ENCODE measurements at places on chromosomes 3 and 15.

DNA sequence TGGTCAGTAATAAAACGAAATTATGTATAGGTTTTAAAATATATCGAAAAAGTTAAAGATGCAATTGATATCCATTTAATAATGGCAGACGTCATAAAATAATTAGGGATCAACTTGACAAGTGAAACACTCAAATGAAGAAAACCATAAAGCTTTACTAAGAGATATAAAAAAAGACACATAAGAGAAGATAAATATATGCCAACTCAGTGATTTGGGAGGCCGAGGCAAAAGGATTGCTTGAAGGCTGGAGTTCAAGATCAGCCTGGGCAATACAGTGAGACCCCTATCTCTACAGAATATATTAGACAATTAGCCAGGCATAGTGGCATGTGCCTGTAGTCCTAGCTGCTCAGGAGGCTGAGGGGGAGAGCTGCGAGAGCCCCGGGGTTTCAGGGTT is 190.5 kb downstream of the SV2B start:
- no peak for DNase-seq

- no peak for DNase-seq
Observed at GRCh38 chr15:69016021-69016595, 1.6 kb downstream of the NOX5 start.

GRCh38 chr3:63864008-63864964 is 619 bp downstream of the ATXN7 start:
- peak; percentile 35 for DNase-seq

- no peak for DNase-seq
Observed at GRCh38 chr15:79966634-79967297, 4.2 kb downstream of the BCL2A1 start.

DNA sequence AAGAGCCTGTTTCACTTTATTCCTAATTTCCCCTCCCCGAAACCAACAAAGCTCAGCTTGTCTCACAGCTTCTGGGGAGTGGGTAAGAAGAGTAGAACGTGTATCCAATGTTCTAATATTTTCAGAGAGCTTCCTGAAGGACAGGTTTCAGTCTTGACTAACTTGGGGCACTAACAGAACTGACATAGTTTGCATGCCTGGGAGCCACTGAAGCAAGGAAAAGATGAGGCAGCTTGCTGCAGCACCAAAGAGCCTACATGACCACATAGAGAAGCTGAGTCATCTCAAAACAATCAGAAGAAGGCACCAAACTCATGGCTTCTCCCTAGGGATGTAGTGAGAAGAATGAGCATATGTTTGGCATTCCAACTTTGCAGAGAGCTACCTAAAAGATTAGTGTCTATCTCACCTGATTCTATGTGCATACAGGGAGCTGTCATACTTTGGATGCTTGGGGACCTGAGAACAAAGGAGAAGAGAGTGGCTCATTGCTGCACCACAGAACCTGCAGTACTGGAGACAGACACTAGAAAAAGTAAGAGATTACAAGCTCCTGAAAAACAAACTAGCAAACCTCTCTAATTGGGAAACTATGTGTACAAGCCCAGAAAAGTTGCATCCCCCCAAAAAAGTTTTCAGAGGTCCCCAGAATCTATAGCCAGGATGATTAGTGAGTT is 86.9 kb downstream of the DCLK3 start:
- no peak for DNase-seq

- no peak for DNase-seq
Observed at GRCh38 chr3:149575213-149575960, 82.4 kb downstream of the WWTR1 start.

- DNase-seq: no peak
Observed at GRCh38 chr3:73029321-73029796, 32.1 kb upstream of the EBLN2 start.

DNA sequence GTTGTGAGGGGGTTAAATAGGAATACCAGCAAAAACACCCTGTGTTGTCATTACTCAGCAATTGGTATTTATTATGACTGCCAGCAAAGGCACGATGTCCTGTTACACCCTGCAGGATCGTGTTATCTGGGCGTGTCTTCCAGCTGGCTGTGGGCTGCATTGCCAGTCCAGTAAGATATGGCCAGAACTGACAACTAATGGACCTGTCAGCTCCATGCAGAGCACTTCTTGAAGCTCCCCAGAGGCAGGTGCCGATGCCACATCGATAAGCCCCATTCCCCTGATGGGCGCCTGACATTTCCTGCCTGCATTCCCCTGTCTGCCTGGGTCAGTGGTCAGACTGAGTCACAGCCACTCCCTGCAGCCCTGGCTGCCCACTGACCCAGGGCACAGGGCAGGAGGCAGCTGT is 79.7 kb upstream of the RASGRF1 start:
- DNase-seq: no peak

GRCh38 chr3:79551997-79552396 is 215.8 kb downstream of the ROBO1 start:
- DNase-seq: no peak

DNA sequence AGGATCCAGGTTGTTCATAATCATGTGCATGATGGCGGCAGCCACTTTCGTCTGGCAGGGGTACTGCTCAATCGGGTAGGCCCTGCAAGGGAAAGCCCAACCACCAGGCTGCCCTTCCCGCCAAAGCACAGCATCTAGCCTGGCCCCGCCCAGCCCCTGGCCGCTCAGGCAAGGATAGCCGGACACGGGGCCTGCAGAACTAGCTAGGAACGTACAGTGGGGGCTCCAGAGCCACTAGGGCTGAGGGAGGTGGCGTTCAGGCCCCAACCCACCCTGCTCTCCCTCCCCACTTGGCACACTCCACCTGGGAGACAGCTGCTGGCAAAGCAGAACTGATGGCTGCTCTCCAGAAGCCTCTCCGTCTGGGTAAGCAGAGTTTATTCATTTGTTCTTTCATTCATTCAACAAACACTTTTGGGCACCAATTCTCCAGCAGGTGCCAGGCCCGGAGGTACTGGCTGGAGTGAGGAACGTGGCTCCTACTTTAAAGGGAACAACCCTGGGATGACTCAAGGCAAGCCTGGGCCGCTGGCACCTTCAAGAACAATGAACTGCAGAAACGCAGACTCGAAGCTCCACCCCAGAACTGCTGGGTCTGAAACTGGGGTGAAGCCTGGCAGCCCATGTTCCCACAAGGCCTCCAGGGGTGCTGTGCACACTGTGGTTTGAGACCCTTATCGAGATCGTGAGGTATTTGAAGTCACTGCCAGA is 7.8 kb downstream of the UROC1 start:
- no peak for DNase-seq

GRCh38 chr3:196054661-196055060 is 27.2 kb downstream of the TFRC start:
- DNase-seq: no peak

DNA sequence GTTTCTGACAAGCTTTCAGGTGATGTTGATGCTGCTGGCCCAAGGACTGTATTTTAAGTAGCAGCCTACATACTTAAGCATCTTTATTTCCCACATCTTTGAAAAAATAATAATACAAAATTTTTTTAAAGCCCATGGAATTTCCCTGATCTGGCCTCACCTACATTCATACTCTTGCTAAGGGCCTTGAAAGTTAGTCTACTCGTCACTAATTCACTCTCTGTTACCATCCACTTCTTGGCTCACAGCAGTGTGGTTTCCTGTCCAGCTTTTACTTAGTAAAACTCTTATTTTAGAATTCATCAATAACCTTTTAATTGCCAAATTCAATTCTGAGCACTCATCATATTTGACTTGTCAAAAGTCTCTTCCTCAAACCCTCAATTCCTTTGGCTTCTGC is 59.3 kb upstream of the CRTC3 start:
- no peak for DNase-seq

- no peak for DNase-seq
Observed at GRCh38 chr3:111252779-111253178, 181.2 kb downstream of the NECTIN3 start.

DNA sequence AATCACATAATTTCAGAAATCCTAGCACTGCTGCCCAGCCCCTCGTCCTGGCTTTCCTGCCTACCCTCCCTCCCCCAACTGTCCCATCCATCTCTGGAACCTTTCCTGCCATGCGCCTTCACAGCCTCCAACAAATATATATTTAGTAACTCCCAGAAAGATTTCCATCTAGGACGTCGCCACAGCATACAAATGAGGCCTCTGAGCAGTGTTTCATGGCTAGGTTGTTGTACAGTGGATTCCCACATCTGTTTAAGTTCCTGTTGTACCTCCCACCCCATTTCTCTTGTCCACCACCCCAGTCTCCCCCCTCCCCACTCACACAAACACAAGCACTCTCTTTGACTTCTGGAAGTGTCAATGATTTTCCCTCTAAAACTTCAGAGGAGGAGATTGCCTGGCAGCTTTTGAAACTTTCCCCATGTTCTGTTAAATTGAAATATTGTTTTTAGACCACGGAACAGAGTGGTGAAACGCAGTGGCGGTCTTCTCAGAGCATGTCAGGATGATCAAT is 280.3 kb upstream of the RORA start:
- DNase-seq: no peak

GRCh38 chr3:192929146-192929545 is 11.5 kb upstream of the MB21D2 start:
- no peak for DNase-seq

- DNase-seq: no peak
Observed at GRCh38 chr3:134606033-134607025, 44.5 kb downstream of the KY start.

GRCh38 chr3:126212620-126213378 is 32.4 kb upstream of the ALDH1L1 start:
- no peak for DNase-seq

DNA sequence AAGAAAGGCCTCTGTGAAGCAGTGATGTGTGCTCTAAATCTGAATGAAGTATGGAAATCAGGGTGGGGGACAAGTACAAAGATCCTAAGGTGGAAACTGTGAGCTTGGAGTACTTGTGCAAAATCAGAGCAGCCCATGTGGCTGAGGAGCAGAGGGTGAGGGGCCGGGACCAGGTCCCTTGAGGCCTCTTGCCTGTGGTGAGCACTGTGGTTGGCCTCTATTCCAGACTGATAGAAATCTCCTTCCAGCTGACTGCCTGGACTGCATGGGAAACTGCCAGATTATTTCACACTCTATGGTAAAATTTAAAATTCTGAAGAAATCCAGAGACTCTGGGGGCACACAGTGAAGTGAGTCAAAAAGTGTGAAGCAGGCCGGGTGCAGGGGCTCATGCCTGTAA is 81.4 kb downstream of the TM4SF4 start:
- DNase-seq: no peak

GRCh38 chr15:46301291-46301690 is 666.5 kb downstream of the SQOR start:
- DNase-seq: no peak

DNA sequence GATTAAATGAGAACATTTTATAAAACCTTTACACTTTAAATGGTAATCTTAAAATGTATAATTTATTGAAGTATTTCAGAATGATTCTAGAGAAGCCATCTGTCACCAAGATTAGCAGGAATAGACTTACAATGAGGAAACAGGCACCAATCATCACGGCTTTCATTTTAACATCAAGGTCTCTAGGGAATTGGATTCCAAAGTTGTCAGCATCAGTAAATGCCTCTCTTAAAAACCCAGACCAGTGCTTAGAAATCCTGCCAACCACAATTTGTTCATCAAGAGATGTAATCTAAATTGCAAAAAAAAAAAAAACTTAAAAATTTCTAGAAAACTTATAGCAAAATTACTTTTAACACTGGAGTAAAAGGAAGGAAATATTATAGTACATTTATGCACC is 20.3 kb downstream of the PLSCR2 start:
- DNase-seq: no peak

- DNase-seq: peak; percentile 30
Observed at GRCh38 chr3:30353711-30354467, 252.5 kb upstream of the TGFBR2 start.

GRCh38 chr15:62550106-62550505 is 385.0 kb upstream of the C2CD4B start:
- no peak for DNase-seq

- DNase-seq: no peak
Observed at GRCh38 chr3:158617982-158618875, 26.1 kb upstream of the GFM1 start.

GRCh38 chr3:14703128-14703750 is 28.3 kb downstream of the C3orf20 start:
- no peak for DNase-seq

DNA sequence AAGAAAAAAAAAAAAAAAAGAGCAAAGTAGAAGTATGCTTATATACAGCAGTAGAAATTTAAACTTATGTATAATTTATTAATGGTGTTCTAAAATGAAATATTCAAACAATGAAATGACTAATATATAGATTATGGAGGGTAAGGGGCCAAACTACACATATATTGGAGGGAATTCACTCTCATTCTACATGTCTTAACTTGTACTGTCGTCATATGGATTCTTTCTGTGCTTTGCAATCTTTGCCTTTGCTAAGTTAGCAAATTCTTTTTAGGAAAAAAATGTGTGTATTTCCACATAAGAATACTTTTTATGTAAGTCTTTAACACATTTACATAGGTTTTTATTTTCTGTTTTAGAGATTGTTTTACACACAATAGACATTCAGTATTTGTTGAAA is 118.9 kb upstream of the MBNL1 start:
- DNase-seq: no peak

DNA sequence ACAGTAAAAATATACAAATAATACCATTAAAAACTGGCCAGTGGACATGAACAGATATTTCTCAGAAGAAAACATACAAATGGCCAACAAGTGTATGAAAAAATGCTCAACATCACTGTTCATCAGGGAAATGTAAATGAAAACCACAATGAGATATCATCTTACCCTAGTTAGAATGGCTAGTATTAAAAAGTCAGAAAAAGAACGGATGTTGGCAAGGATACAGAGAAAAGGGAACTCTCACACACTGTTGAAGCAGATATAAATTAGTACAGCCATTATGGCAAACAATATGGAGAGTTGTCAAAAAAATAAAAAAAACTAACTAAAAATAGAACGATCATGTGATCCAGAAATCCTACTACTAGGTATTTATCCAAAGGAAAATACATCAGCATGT is 222.7 kb upstream of the NAALADL2 start:
- DNase-seq: no peak

DNA sequence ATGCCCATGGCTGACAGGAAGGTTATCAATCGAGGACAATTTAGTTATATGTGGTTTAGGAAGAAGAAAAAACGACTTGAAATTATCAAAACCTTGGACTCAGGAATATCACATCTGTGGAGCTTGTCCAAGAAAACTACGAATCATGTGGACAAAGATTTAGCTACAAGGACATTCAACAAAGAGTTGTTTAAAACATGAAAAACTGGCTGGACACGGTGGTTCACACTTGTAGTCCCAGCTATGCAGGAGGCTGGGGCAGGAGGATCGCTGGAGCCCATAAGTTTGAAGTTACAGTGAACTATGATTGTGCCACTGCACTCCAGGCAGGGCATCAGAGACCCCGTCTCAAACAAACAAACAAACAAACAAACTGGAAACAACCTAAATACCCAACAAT is 142.4 kb downstream of the MAGI1 start:
- no peak for DNase-seq

- DNase-seq: no peak
Observed at GRCh38 chr3:86978111-86978551, 12.8 kb downstream of the VGLL3 start.

GRCh38 chr15:67548862-67549651 is 6.6 kb downstream of the MAP2K5 start:
- no peak for DNase-seq

- DNase-seq: no peak
Observed at GRCh38 chr15:47551079-47551478, 166.2 kb upstream of the SEMA6D start.

- no peak for DNase-seq
Observed at GRCh38 chr3:30097022-30097650, 509.3 kb upstream of the TGFBR2 start.

GRCh38 chr3:188043891-188044290 is 110.1 kb upstream of the LPP start:
- no peak for DNase-seq

Measured in activated gamma-delta T cell treated with anti-CD3 and anti-CD28 coated beads, Interleukin-2, amount 50 U/mL, for 16 hours (primary cell).